Activated T-cell treated with anti-CD3 and anti-CD28 coated beads, Interleukin-2, amount 50 U/mL, for 48 hours (primary cell): ENCODE measurements at places on chromosomes 5 and 9.

DNA sequence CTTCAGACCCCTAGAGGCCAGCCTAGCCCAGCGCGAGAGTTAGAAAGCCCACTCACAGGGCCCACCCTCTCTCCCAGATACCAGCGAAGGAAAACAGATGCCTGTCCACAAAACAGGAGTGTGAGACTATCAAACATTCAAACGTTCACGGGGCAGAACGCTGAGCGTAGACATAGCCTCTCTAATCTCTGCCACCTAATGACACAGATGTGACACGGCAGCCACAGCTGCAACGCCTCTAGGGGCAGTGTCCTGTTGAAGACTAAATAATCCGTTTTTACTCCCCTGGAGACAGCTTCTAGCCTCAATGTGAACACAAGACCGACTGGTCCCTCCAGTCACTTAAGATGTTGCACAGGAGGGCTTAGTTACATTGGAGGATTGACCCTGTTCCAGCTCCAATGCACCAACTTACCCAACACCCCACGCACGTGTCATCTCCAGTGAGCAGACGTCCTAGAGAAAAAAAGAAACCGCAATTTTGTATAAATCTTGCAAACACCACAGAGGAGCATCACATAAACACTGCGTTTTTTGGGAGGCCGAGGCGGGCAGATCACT, 14.3 kb downstream of the DIPK1B start:
- DNase-seq: peak; percentile 56

DNA sequence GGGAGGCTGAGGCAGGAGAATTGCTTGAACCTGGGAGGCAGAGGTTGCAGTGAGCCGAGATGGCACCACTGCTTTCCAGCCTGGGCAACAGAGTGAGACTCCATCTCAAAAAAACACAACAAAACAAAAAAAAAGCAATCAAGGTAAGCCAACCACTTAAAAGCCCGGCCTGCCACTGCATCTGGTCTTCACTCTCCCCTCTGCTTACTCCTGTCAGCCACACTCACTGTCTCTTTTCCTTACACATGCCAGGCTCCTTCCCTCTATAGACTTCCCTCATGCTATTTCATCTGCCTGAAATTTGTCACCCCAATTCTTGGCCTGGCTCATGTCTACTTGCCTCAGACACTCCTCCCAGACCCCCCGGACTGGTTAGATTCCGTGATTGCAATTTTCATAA, 17.6 kb upstream of the LIFR start:
- DNase-seq: no peak

DNA sequence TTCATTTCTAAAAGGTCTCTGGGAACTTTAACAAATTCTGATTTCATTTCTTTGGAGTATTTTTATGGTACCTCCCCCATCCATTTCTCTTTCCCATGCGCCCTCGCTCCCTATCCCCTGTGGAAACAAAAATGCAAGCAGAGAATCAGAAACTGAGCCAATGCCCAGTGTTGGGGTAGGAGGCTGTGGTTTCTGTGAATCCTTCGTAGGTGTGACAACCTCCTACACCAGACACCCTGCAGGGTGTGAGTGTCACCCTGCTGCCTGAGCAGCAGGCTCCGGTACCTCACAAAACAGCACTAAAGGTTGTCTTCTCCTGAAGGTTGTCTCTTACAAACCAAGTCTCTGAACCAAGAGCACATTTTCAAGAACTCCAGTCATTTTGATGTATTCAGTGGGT, 103.8 kb upstream of the CTSL start:
- no peak for DNase-seq

GRCh38 chr5:179261301-179262125, 83.7 kb downstream of the ADAMTS2 start:
- no peak for DNase-seq

DNA sequence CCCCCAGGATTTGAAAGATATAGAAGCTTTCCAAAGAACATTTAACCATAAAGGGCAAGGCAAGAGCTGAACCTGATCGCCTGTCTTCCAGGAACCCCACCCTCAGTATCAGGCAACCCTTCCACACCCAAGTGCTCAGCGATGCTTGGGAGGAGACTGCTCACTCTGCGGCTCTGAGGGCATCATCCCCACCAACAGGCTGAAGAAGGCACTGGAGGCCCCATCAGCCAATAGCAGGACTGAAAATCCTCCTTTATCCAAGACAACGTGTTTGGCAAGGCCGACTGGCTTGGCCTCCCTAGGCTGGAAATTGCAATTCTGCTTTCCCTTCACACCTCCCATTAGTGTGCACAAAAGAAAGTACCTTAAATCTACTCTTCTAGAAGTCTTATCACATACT, 1.4 kb upstream of the PPP2CA start:
- DNase-seq: peak; percentile 29
